ENCODE measurements at places on chromosomes 11 and 22.

GRCh38 chr22:22410677-22411076 is 97.9 kb downstream of the ZNF280B start:
- DNase-seq: no peak

DNA sequence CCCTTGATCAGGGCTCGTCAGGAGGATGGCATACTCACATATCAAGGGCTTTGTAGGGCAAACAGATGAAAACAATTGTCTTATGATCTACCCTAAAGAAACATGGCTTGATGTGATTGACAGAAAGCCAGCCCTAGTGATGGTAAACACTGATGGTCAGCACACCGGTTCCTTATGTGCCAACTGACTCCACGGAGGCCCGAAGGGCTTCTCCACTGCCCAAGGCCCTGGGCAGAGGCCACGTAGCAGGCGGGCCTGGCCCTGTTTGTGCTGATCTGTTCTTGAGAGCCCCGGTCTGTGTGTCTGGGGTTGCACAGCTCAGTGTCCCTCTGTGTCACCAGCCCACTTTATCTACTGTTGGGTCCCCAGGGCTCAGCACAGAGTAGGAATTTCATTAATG is 115.2 kb downstream of the GRIK4 start:
- no peak for DNase-seq

GRCh38 chr22:18048441-18048898 is 24.1 kb upstream of the MICAL3 start:
- no peak for DNase-seq

DNA sequence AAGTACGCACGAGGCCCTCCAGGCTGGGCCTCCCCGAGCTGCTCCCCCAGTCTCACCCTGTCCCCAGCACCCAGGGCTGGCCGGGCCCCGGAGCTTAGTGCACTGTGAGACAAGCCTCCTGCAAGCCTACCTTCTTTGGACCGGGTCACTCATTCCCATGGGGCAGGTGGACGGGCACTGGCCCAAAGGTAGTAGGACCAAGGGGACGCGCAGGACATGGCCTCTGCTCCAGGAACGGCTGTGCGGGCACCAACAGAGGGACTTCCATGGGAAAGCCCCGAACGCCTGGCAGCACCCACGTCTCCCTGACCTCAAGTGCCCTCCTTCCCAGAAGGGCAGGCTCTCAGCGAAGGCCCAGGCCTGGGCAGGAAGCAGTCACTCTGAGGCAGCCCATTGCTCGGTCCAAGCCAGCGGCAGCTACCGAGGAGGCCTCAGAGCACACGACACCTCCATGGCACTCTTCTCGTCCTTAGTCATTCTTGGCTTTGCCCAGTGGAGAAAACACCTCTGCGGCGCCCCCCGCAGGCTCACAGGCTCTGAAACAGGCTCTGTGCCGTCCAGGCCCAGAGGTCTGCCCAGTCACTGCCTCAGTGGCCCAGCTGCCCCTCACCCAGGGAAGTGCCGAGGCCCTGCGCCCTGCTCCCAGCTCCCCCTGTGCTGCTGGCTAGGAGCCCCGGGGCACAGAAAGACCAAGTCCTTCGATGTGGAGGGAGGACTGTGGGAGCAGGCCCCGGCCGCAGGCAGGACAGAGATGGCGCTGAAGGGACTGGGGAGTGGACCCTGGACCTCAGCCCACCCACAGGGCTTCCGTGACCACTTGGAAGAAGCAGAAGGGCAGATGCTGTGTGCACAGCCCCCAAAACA is 3.8 kb downstream of the MOB2 start:
- no peak for DNase-seq

DNA sequence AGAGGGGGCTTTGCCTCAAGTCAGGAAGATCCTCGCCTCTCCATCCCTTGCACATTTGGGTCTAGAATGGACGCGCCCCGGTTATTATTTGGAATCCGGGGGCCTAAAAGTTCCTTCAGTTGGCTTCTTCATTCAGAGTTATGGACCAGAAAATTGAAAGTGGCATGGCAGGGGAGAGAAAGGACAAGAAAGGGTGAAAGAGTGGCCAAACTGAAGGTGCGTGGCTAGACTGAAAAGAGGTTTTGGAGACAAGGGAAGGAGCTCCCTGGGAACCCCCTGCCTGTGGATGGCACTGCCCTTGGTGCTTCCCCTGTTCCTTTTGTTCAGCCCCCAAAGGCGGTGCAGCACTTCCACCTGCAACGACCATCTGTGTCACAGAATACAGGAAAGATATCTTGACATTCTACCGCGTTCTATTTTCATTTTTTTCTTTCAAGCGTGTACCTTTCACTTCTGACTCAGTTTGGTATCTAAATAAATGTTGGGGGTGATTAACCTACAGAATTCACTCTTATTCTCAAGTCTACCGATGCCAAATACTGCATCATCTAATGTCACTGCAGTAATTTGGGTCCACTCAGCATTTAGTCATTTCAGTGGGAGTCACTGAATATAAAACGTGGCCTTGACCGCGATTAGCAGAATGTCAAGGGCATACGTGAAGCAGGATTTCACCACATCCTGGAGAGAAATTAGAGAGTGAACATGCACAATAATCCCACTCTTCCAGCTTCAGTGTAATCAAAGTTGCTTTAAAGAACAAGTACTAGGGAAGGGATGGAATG is 88.1 kb upstream of the ARHGAP32 start:
- DNase-seq: no peak

- DNase-seq: no peak
Measured at GRCh38 chr11:9823439-9823838, 159.6 kb downstream of the SWAP70 start.

GRCh38 chr22:39332441-39333064 is 13.1 kb upstream of the RPL3 start:
- no peak for DNase-seq

- DNase-seq: no peak
Measured at GRCh38 chr11:36211761-36212430, 77.3 kb downstream of the COMMD9 start.

- no peak for DNase-seq
Measured at GRCh38 chr11:9633679-9634078, 30.2 kb upstream of the SWAP70 start.

- DNase-seq: no peak
Measured at GRCh38 chr11:127931803-127932202, 655.6 kb downstream of the ETS1 start.

GRCh38 chr11:134118006-134118405 is 49.1 kb downstream of the JAM3 start:
- DNase-seq: no peak

- DNase-seq: no peak
Measured at GRCh38 chr11:64720167-64720566, 2.8 kb downstream of the NRXN2 start.

DNA sequence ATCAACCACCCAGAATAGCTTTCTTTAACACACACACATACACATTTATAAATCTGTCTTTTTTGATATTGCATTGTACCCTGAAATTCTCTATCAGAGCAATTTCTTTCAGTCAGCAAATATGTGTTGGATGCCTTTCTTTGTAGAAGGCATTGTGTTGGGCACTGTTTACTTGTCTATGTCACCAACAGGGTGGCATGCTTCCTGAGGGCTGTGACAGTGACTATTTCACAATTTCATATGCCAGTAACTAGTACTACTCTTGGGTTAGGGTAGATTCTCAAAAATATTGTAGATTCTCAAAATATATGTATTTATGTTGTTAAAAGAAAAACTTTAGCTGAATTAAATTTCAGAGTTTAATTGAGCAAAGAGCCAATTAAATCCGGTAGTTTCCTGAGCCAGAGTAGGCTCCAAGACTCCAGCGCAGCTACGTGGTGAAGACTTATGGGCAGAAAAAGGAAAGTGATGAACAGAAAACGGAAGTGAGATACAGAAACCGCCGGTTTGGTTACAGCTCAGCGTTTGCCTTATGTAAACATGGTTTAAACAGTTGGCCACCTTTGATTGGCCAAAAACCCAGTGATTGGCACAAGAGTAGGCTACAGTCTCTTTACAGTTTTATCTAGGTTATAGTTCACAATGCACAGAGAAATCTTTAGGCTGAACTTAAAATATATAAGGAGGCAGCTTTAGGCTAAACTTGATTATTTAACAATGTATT is 723.3 kb downstream of the NTM start:
- DNase-seq: no peak

DNA sequence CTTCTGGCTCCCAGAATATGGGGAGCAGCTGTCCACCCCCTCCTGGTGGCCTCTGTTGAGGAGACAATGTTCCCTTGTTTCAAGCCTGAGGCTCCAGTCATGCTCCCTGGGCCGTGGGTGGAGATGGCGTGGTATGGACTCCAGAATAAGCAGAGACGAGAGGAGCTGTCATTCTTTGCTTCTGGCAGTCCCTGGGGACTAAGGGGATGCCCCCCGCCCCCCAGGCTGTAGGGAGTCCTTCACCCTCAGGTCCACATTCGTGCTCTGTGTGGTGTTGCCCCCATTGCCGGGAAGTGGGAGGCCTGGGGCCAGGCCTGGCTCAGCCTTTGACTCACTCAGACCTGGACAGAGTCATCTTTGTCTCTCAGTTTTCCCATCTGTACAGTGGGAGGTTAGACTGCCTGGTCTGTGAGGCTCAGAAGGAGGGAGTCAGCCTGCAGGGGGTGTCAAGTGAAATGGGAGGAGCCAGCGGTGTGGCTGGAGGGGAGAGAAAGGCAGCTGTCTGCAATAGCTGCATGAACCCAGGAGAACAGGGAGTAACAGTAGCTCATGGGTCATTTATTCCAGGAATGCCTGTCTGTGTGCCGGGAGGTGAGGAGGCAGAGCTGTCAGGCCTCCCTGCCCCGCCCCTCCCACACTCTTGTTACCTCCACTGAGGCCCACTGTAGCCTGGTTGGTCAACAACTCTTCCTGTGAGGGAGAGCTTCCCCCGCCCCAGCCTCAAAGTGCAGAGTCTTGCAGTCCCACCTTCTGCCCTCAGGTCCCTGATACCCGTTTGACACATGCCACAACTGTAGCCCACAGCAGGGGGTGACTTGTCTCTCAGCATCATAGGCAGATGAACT is 6.3 kb downstream of the ARHGEF17 start:
- DNase-seq: no peak

GRCh38 chr22:30308518-30309230 is 18.1 kb downstream of the TBC1D10A start:
- no peak for DNase-seq

DNA sequence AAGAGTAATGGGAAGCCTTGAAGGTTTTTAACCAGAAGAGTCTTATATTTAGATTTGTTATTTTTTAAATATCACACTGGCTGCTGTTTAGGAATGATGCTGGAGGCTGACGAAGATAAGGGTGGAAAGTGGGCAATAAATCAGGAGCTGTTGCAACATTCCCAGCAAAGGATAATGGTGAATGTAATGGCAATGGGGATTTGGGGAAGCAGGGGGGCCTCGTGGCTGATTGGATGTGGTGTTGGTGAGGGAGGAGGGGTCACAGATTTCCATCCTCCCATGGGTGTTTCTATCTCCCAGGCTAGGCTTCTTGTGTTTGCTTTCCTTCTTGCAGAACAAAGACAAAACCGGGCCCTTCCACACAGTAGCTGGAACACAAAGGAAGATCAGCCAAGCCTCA is 80.8 kb downstream of the PIWIL4 start:
- DNase-seq: no peak

GRCh38 chr11:69249311-69250185 is 44.4 kb upstream of the MYEOV start:
- DNase-seq: no peak

DNA sequence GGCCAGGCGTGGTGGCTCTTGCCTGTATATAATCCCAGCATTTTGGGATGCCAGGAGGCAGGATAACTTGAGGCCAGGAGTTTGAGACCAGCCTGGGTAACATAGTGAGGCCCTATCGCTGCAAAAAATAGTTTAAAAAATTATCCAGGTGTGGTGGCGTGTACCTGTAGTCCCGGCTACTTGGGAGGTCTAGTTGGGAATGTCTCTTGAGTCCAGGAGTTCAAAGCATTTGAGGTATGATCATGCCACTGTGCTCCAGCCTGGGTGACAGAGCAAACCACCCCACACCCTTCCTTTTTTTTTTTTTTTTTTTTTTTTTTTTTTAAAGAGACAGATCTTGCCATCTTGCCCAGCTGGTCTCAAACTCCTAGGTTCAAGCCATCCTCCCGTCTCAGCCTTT is 16.8 kb downstream of the CBL start:
- DNase-seq: no peak

DNA sequence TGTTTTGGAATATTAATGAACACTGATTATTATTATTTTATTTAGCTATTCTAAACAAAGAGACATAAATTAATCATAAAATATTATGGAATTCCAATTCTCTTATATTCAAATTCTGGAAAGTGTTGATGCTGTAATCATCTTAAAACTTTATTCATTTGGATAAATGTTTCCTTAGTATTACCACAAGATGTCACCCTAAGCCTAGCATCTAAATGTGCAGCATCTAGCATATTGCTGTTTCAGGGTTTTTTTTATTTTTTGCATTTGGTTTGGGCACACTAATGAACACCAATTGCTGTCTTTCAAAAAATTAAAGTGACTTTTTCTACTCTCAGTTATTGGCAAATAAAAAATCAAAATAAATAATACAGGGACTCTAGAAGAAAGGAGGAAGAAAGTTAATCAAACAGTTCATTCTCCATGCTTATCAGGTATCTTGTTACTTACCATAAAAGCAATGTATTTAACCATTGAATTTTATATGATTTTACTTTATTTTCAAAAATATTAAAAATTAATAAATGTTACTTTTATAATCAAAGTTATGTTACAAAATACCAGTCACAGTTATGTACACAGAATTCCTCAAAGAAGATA is 31.8 kb downstream of the DLG2 start:
- peak; percentile 8 for DNase-seq

DNA sequence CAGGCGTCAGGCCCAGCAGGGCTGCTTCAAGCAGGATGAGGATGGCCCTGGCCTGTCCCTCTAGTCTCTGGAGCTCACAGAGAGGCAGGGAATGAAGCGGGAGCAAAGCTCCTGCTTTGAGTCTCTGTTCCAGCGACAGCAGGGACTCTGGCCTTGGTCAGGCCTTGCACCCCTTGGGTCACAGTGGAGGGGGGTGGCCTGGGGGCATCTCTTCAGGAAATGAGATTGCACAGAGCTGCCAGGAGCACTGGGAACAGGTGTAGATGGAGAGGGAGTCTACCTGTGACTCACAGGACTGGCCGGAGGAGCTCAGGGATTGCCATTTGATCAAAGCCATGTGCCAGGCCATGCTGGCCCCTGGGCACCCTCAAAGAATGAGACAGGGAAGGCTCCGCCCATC is 1.6 kb downstream of the ANO1 start:
- DNase-seq: no peak

GRCh38 chr11:1785749-1786413 is 22.2 kb upstream of the CTSD start:
- DNase-seq: no peak

DNA sequence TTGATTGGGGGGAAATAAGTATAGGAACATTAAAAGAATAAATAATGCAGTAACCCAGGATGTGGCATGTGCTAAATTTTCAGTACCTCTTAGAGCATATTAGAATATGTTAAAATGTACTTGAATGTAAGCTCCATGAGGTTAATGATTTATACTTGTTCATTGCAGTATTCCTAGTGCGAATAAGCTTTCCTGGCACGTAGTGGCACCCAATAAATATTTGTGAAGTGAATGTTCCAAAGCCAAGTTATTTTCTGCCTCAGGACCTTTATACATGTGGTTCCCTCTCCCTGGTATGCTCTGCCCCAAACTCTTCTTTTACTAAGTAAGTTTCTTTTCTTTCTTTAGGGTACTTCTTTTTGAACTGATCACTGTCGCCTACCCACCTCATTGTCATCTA is 118.8 kb downstream of the DBX1 start:
- no peak for DNase-seq
